Dermis blood vessel endothelial cell (primary cell): ENCODE measurements at places on chromosomes 1 and 21. TPM values are rescaled to one million over a fixed set of nuclear protein-coding genes. Genes with fewer than 3 reads are reported as not detected.

COL8A2 gene
- total RNA-seq, result 3.0 and 3.2 TPM in 2 replicates

MATN1 gene
- 0.17 TPM in 1 of 2 replicates, not detected in the other for total RNA-seq

MCOLN2 gene
- total RNA-seq, result 0.05 TPM in 1 of 2 replicates, not detected in the other

CELA3B gene
- not detected in 2 replicates for total RNA-seq

NTRK1 gene
- total RNA-seq, result not detected in 2 replicates

- peak; percentile 59 for DNase-seq
These were observed 66.0 kb downstream of the BCAR3 start for GRCh38 chr1:93615582-93616150.

DNA sequence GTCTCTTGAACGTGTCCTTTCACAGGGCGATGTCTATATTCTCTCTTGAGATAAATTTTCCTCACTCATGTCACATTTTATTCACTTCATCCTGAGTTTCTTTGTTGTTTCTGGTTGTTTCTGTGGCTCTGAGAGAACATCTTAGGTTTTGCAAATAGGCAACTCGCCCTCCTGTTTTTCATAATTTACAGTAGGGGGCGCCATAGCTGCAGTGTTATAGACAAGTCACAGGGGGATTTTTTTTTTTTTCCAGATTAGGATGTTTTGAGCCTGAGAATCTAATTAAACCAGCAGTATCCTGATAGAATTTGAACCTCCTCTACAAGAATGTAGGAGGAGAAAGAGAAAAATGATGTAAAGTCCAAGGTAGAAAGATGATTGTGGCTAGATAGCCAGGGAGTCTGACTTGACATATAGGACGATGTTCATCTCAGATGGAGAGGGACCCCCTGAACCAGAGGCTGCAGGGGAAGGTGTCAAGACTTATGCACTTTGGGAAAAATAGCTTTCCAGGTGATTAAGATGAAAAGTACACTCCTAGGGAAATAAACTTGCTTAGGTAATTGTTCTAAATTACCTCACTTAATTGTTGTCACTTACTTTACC is 76.3 kb downstream of the ZP4 start:
- DNase-seq, result no peak

GRCh38 chr21:16587141-16587581 is 857.4 kb downstream of the USP25 start:
- peak; percentile 82 for DNase-seq

- no peak for DNase-seq
These were observed 293.9 kb upstream of the PROX1 start for GRCh38 chr1:213693864-213694263.

DNA sequence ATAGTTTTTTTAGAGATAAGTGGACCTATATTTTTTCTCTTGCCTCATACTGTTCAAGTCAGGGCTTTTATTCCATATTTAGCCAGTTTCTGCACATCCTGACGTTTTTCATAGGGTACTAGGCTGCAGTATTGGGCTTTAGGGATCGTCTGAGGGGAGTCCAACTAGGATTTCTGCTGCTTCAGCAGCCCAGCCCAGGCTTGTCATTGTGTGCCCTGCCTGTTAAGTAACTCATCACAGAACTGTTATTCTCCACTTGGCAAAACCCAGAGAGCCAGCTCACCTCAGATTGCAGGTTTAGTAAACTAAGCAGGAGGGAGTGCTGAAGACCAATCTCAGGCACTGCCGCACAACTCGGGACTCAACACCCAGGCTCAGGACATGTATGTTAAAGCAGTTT is 2.8 kb downstream of the GALNT2 start:
- no peak for DNase-seq

- no peak for DNase-seq
These were observed 116.6 kb downstream of the ATG4C start for GRCh38 chr1:62900566-62900965.

DNA sequence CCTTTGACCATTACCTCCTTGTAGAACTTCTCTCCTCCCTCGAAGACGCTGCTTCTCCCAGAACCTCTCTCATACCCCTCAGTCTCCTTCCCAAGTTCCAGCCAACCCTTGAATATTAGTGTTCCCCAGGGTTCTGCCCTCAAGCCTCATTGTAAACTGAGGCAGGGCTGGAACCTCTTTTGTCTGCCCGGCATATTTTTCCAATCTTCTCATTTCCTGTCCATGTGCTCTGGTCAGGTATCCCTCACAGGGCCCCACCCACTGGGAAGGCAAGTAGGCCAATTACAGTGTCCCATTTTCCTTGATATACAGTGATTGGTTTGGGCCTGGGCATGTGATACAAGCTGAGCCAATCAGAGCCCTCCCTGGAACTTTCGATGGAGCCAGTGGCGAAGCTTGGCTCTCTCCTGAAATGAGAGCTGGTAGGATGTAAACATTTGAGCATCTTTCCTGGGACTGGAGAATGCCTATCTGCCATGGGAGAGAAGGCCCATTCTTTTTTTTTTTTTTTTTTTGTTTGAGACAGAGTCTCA is 57.1 kb upstream of the ID3 start:
- DNase-seq, result no peak

- no peak for DNase-seq
These were observed 123.3 kb downstream of the KCNN3 start for GRCh38 chr1:154746622-154747299.

GRCh38 chr1:89962742-89963075 is 32.2 kb upstream of the ZNF326 start:
- no peak for DNase-seq

- DNase-seq, result peak; percentile 95
These were observed 75.2 kb upstream of the TEKT2 start for GRCh38 chr1:36008546-36009197.

DNA sequence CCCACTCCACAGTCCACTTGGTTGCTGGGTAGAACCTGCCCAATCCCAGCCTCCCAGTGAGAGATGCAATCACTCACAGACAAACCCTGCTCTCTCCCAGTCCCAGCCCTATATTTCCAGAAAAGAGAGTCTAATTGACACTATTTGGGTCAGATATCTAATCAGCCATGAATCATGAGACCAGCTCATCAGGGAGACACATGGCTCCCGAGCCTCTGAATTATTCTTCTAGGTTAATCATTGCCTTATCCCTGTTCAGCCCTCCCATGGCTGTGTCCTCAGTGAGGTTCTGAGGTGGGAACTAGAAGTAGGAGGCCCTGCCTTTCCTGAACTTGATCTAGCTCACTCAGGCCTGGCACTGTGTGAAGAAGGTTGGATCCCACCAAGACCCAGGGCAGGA is 49.9 kb upstream of the ZC3H12A start:
- DNase-seq, result no peak

- peak; percentile 35 for DNase-seq
These were observed 72.7 kb downstream of the MAST2 start for GRCh38 chr1:45876000-45876617.

- DNase-seq, result no peak
These were observed 13.5 kb downstream of the VANGL1 start for GRCh38 chr1:115655306-115655663.
